Fibroblast of upper back skin (primary cell): ENCODE measurements at places on chromosomes 13 and 19.

DNA sequence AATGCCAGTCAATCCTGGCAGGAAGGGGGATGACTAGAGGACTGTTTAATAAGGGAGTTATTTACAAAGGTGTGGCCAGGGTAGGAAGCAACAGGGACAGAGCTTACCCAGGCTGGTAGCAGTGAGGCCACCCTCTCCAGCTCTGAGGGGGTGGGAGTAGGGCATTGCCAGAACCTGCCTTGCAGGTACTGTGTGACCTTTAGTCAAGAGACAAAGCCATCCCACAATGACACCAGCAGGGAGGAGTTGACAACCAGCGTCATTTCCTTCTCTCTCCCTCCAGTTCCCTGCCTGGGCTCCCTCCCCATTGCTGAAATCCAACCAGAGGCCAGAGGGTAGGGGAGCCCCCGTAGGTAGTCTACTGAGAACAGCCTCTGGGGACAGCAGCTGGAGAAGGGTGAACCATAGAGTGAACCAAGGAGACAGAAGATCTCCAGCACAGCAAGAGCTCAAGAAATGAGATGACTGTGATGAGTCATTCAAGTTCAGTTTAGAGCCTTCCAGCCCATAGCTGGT is 33.3 kb upstream of the SPATA13 start:
- no peak for DNase-seq

DNA sequence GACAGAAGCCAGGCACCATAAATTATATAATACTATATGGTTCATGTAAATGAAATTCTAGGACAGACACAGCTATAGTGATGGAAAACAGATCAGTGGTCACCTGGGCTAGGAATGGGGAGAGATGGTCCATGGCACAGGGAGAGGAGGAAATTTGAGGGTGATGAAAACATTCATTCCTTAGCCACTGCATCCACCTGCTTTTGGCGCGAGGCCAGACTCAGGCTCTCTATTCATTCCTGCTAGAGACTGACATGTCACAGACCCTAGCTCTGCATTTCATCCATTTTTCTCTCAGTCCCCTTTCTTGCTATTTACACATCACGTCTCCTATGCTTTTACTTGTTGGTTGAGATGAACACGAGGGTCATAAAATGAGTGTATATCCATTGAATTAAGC is 628.3 kb upstream of the SLC10A2 start:
- no peak for DNase-seq

DNA sequence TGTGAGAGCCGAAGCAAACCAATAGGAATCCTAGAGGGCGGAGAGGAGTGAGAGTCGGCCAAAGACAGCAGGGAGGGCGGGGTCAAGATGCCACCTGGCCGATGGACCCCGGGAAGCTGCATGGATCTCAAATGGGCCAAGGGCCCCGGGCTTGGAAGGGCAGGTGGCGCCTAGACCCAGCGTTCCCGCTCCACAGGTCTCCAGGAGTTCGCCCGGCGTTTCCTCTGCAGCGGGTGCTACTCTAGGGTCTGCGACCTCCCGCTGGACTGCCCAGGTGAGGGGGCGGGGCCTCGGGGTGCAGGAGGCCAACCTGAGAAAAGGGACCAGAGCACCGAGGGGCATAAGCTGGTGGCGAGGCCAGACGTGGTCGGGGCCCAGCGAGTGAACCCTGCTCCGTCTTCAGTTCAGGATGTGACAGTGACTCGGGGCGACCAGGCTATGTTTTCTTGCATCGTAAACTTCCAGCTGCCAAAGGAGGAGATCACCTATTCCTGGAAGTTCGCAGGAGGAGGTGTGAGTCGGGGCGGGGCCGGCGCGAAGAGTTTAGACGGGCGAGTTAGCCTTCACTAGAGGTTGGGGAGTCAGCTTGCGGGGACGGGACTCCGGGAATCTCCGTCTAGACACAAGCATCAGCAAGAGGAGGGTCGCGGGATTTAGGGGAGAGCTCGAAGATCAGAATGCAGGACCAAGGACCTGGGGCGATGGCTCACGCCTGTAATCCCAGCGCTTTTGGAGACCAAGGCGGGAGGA is 9.9 kb downstream of the SPACA6 start:
- no peak for DNase-seq

- DNase-seq = no peak
These were observed 2.7 kb downstream of the WDR88 start for GRCh38 chr19:33134571-33135041.

DNA sequence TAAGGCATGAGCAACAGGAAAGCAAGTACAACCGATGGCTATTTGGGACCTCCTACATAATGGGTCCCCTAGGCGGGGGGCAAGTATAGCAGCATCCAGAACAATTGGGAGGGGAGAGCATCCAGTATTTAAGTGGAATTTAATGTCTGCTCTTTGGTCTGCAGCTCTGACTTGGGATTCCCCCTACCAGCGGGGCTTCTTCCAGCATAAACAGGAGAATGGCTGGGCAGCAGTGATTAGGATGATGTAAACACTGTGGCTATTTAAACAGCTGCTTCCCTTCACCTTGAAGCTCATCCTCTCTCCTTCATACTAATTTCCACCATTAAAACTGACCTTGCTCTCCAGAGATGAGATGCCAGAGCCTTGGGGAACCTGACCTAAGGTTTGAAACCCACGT is 73.9 kb upstream of the OXGR1 start:
- DNase-seq = peak; percentile 51

DNA sequence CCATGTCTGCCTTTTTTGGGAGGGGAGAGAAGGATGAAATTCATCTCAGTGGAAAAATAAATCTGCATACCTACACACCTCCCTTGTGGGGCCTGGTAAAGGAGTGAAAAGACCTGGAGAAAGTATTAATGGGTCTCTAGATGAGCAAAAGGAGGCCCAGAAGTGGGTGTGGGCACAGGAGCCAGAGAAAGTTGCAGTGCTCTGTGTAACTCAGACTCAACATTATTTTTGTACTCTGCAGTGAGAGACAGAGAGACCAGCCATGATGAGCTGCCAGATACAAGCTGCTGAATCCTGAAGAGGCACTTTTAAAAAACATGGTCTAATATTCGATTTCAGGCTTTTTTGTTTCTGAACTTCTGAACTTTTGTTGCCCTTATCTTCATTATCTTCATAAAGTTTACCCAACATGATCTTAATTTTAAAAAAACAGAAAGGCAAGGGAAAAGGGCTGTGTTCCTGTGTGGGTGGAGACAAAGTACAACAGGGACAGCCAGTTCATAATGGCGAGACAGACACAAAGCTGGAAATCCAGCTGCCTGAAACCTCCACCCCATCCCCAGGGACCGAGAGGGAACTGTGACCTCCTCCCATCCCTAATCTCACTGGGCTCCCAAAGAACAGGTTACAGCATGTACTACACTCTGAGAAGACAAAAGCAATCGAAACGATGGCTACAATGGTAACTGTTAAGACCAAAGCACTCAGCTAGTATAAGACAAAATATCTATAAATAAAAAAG is 77.2 kb downstream of the KLF12 start:
- DNase-seq = no peak

GRCh38 chr19:16303755-16304154 is 20.9 kb upstream of the KLF2 start:
- DNase-seq = peak; percentile 37

GRCh38 chr19:15173746-15174404 is 26.9 kb downstream of the NOTCH3 start:
- no peak for DNase-seq

DNA sequence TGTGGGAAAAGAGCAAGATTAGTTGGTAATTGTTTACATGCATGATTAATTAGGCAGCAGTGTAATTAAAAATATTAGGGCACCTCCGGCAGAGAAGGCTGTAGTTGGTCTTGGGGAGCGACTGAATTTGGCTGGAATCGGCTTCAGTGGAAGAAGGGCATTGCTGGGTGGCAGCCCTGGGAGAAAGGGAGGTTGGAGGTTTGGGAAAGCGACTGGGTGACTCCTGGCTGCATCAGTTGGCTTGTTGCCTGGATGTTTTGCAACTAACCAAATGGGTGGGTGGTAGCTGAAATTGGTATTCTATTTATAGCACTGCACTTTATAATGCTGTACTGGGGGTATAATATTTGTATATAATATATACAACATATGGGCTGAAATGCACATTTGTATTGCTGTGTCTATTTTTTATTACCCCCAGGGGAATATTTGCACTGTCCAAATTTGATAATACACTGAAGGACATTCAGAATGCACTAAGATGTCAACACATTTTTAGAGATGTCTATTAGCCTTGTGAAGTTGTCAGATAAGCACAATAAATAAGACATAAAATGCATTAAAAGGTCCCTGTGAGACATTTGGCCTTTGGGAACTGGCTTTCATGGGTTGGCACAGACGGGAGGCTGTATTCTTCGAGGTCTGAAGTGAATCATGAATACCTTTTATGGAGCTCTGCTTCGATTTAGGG is 1.7 kb downstream of the B3GLCT start:
- peak; percentile 43 for DNase-seq

DNA sequence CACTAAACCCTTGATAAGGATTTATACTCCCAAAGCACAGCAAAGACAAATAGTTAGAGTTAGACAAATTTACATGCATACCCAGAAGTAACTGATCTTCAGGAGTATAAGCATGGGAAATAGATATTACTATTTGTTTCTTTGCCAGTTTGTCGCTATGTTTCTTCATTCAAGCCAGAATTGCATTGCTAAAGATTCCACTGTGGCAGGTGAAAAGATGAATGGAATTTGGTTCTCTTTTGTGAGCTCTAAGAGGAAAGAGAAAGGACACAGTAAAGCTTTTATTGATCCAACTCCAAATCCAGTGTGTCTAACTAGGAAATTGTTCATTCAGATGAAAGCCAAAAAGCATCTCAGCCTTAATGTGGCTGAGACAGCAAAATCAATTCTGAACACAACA is 292.3 kb upstream of the SPRY2 start:
- peak; percentile 11 for DNase-seq

DNA sequence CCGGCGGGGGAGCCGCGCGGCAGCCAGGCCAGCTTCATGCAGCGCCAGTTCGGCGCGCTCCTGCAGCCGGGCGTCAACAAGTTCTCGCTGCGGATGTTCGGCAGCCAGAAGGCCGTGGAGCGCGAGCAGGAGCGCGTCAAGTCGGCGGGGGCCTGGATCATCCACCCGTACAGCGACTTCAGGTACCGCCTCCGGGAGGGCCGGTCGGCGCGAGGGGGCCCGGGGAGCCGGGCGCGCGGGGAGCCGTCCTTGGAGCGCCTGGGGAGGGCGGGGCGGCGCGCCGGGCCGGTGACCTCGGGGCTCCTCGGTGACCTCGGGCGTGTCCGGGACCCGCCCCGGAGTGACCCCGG is 690 bp downstream of the HCN2 start:
- DNase-seq = no peak

- no peak for DNase-seq
These were observed 975 bp downstream of the ZNF358 start for GRCh38 chr19:7516878-7517277.

- DNase-seq = peak; percentile 67
These were observed 17.3 kb upstream of the CLDN10 start for GRCh38 chr13:95535243-95535642.

DNA sequence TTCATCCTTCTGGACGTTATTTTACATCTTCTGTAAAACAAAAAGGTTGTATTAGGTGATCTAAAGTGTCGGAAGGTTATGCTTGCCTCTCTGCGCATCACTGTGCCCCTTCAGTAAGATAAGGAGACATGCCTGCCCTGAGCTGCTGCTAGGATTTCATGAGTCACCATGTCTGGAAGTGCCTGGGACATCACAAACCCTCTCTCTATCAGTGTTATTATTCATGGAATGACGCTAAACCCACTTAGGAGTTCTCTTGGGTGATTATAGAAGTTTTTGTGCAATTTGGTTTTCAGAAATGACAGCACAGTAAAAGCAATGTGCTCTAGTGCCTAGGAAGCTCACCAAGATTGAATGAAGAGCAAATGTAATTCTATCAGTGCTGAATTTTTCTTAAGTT is 617.7 kb downstream of the DCT start:
- peak; percentile 77 for DNase-seq

GRCh38 chr13:92804346-92804745 is 422.3 kb upstream of the GPC6 start:
- DNase-seq = peak; percentile 73

- no peak for DNase-seq
These were observed 12.2 kb downstream of the KATNAL1 start for GRCh38 chr13:30295116-30295515.

DNA sequence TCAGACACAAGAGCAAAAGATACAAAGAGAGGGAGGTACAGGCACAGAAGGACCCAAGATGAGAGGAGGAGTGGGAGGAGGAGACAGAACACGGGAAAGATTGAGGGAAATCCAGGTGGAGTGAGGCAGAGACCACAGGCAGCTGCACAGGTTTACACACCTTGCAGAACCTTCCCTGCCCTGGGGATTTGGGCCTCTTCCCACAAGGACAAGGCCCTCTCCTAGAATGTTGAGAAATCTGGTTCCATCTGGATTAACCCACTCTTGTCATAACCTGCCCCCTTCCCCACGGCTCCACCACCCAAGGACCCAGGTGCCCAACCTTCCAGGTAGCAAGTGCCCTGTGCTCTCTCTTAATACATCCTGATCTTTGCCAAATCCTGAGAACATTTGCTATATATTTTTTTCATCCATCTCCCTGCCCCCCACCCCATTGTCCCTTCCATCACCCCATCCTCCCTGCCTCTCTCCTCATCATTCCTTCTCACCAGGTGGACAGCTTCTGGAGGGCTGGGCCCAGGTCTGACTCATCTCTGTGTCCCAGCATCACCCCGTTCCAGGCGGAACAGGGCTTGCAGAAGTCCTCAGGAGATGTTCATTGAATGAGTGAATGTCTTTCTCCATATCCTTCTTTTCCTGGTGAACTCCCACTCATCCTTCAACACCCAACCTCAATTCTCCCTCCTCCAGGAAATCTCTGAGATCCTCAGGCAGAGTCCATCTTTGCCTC is 8.8 kb upstream of the KLK8 start:
- no peak for DNase-seq

DNA sequence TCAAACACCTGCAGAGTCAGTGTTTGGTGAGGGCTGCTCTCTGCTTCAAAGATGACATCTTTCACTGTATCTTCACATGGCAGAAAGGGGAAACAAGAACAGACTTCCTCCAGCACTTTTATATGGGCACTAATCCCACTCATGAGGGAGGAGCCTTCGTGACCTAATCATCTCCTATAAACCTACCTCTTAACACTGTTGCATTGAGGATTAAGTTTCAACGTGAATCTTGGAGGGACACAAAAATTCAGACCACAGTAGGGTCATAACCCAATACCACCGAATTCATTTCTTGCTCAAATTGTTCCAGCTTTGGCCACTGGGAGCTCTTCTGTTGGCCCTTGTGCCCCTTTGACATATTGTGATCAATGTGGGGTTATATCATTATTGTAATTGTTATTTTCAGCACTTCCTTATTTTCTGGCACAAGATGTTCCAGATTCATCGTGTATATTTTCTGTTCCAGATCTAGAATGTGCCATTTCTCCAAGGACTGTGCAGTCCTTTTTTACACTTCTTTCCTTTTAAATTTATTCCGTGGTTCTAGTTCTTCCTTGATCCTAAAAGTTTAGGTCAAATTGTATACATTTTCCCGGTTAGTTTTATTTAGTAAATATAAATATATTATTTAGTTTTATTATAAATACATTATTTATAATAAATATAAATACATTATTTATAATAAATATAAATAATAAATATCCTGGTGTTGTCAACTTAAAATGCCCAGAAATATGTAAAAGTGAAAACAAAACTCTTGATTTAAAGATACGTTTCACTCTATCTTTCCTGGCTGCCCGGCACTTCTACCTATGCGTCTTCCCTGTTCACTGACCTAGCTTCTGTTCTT is 35.5 kb upstream of the IGFL4 start:
- DNase-seq = no peak

GRCh38 chr13:97875911-97876310 is 77.6 kb upstream of the IPO5 start:
- no peak for DNase-seq
